T follicular helper cell (primary cell): ENCODE measurements at places on chromosomes 7 and 10.

GRCh38 chr7:2650451-2650850 lies 18.7 kb downstream of the TTYH3 start:
- no peak for DNase-seq

DNA sequence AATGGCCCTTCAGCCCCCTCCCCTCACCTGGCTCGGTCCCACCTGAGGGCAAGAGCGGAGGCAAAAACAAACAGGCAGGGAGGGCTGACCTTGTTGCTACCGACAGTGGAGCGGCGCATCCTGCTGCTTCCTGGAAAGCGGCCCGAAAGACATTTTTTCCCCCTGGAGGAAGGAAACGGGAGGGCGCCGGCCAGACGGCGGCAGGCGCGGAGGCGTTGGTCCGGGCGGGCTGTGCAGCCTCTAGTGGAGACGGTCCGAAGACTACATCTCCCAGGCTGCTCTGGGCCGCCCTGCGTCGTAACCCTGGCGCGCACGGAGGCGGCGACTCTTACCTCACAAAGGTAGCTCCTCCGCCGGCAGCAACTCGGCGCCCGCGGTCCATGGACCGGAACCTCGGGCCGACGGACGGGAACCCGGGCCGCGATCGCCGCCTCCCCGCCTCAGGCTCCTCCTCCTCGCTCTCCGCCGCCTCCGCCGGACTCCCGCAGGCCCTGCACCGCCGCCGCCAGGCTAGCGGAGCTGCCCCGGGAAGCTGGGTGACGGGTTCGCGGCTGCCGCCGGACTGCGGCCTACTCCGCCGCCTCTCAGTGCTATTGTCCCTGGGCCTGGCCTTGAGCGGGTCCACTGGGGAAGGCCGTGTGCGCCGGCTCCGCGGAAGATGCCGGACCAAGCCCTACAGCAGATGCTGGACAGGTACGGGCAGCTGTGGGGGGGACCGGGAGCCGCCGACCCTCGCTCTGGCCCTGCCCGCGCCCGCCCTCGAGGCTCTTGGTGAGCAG lies at the start of the genes CPEB3 and MARCHF5:
Gene CPEB3, minus strand, starts transcription at position 242 of the 779 bp plus-strand sequence. CDS start 50,728 bp downstream, outside the sequence.
Gene MARCHF5, plus strand, starts transcription at position 331 of the 779 bp plus-strand sequence. Its CDS starts 328 bp downstream, at position 659.
- DNase-seq: peak; percentile 83

GRCh38 chr7:100247152-100247757 lies 27.5 kb downstream of the PVRIG start:
- DNase-seq: no peak

DNA sequence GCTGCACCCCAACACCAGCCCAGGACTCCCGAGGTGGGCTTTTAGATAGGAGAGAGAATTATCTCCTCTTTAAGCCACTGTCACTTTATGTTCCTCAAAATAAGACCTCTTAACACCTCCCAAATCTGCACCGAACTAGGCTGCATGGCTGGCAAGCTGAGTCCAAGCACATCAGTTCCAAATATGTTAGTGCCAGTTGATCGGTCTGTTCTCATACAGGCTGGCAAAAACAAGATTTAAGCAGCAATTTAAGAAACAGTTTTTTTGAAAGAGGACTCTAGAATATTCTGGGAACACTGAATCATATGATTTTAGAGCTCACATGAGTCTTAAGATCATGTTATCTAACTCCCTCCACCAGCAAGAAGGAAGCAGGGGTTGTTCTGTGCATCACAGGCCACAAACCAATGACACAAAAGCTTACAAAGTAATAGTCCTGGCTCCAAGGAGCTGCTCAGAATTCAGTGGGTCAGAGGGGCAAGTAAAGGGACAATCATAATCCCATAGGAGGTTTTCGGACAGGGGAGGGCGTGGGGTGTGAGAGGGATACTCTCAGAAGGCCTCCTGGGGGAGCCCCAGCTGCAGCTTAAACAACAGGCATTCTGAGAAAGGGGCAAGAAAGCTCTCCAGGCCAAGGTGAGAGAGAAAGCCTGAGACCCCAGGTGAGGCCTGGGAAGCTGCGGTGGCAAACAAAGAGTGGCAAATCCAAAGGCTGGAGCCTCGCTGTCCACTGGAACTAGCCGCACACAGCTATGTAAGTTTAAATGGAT lies 7.1 kb downstream of the COBL start:
- DNase-seq: no peak

GRCh38 chr10:125738206-125738605 lies 18.7 kb downstream of the EDRF1 start:
- DNase-seq: no peak

DNA sequence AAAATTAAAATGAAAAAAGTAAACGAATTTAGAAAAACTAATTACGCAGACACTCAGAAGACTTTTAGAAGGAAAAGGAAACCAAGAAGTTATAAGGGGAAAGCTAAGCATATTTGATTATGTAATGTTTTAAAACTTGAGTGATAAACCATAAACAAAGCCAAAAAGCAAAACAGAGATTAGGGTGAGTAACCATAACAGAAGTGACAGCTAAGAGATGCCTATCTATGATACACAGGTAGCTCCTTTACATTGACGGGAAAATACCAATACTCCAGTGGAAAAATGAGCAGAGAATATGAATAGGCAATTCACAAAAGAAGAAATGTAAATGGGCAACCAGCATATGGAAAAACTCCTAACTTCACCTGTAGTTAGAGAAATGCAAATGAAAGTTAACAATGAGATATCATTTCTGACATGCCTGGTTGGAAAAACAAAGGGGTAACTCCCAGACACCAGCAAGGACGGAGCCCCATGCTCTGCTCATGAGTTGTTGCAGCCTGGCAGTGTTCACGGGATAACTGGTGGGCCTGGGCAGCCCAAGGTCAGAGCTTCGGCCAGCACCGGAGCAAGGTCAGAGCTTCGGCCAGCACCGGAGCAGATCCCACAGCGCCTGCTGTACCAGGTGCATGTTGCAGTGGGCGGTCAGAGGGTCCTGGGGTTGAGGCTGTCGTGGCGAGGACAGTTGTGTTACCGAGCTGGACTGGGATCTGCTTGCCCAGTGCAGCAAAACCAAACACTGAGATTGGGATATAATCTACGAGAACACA lies 58.9 kb downstream of the ALOX5 start:
- no peak for DNase-seq

GRCh38 chr10:30784897-30785605 lies 155.5 kb upstream of the LYZL2 start:
- no peak for DNase-seq

GRCh38 chr10:29394321-29394932 lies 105.6 kb downstream of the LYZL1 start:
- DNase-seq: no peak

DNA sequence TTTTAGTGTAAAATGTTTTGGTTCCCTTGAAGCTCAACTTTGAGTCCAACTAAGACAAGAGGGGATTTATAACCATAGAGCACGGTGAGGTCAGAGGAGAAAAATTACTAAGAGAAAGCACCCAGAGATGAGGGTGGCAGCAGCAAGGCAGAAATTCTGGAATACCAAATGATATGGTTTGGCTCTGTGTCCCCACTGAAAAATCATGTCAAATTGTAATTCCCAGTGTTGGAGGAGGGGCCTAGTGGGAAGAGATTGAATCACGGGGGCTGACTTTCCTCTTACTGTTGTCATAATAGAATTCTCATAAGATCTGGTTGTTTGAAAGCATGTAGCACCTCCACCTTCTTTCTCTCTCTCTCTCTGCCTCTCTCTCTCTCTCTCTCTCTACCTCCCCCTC lies 19.4 kb upstream of the AKR1C1 start:
- no peak for DNase-seq

DNA sequence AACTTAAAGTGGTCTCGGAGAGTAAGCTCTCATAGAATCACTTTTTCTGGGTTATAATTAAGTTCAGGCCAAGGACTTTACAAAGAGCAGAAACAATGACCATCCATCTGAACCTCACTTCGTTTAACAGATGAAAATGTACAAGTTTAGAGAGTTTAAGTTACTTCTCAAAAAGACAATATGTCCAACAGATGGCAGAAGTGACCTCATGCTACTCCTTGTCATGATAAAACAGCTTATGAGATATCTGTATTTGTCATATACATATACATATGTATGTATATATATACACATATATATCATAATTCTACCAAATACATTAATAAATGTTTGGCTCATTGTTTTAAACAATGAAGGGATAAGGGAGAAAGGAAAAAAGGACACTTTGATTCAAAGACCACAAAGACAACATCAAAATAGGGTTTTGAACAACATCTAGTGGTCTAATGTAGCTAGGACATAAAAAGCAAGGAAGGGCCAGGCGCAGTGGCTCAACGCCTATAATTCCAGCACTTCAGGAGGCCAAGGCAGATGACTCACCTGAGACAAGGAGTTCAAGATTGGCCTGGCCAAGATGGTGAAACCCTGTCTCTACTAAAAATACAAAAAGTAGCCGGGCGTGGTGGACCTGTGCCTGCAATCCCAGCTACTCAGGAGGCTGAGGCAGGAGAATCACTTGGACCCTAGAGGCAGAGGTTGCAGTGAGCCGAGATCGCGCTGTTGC lies 17.8 kb downstream of the NAPEPLD start:
- no peak for DNase-seq

- no peak for DNase-seq
Measured at GRCh38 chr7:27180431-27181420, 4.3 kb downstream of the HOXA11 start.

DNA sequence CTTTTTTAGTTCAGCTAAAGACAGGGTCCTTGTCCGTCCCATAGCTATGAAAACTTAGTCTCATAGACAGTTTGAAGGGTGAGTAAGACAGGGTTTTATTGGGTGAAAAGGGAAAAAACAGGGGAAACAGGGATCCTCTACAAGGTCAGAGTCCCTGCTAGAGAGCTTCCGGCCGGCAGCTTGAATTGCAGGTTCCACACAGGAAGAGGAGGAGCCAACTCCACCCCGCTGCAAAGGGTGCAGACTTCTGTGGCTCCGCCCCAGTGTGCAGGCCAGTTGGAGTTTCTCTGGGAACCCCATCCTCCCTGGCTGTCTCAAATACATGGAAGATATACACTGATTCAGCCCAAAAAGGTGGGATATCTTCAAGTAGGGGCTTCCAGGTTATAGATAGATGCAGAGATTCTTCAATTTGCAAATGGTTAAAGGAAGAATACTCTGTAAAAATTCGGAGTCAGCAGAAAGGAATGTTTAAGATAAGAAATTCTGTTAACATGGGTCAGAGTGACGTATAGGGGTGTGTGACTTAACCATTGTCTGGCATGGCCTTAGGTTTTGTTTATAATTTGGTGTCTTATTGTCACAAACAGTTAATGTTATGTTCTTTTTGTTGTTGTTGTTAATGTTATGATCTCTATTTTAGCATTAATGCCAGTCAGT lies 34.6 kb upstream of the HECW1 start:
- DNase-seq: no peak

GRCh38 chr10:55397777-55398496 lies 596.9 kb upstream of the PCDH15 start:
- no peak for DNase-seq

- DNase-seq: no peak
Measured at GRCh38 chr10:35642793-35643114, 658 bp upstream of the FZD8 start.

DNA sequence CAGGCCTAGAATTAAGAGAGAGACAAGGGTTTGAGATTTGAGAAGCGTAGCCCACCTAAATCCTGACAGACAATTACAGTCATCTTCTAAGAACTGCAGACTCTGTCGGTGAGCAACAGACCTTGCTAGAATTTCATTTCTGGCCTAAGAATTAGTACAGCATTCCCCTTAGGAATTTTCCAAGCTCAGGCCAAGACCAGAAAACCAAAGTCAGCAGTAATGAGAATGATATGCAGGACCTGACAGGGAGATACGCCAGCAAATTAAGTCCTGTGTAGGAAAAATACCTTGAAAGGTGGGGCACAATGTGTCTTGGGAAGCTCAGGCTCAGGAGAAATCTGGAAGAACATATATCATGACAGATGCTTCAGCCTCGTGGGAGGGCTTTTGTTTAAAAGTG lies 52.7 kb upstream of the HERPUD2 start:
- DNase-seq: no peak

- no peak for DNase-seq
Measured at GRCh38 chr10:19848226-19848985, 32.2 kb downstream of the PLXDC2 start.

- DNase-seq: no peak
Measured at GRCh38 chr7:74217455-74218342, 7.9 kb downstream of the LAT2 start.

GRCh38 chr7:113727486-113727885 lies 191.3 kb downstream of the PPP1R3A start:
- no peak for DNase-seq

DNA sequence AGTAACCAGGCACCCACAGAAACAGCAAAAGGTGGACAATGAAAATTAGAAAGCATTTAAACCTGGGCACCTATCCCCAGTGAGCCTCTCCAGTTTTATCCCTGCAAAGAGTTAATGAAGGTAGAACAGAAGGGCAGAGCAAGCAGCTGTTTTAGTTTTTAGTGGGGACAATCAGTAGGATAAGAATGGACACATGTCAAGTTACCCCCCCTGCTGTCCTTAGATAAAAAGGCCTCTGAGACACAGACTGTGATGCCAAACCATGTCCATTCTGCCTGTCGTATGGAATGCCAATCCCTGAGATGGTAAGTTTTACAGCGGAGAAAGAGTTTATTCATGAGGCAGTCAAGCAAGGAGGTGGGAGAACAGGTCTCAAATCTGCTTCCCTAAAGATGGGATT lies 162.6 kb upstream of the AGR3 start:
- no peak for DNase-seq

GRCh38 chr7:44320141-44320540 lies 5.3 kb downstream of the CAMK2B start:
- no peak for DNase-seq

GRCh38 chr7:35253710-35254495 lies at the start of gene TBX20:
TBX20 (minus strand) TSS chr7:35254100; CDS start chr7:35253620, 480 bp downstream.
- DNase-seq: no peak

- no peak for DNase-seq
Measured at GRCh38 chr7:133109816-133110215, 27.9 kb upstream of the CHCHD3 start.

DNA sequence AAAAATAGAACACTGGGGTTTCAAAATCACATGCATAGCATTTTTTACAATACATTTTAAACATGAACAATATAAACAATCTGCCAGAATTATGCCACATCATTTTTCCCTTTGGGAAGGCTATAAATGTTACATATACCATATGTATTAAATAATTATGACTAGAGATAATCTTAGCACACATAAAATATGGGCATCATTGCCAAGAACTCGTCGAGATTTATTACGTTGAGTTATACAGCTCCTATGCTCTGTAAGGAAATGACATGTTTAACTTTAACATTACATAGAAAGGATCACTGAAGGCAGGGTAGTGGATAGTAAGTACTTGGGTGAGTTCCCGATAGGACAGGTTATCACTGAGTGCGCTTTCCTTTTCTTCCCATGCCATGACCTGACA lies 267.8 kb downstream of the PARD3 start:
- DNase-seq: no peak
